ENCODE measurements at places on chromosomes 11 and 22. TPM values are rescaled to one million over a fixed set of nuclear protein-coding genes. Genes with fewer than 3 reads are reported as not detected.

Gene HSCB
- 19.3 TPM for total RNA-seq

Gene NCF4
- total RNA-seq: not detected

Gene CSNK2A3
- 1.8 TPM for total RNA-seq

Gene PITPNM1
- total RNA-seq: 10.2 TPM

Gene MISFA
- total RNA-seq: 0.51 TPM

GRCh38 chr22:47194476-47195155 is 432.2 kb downstream of the TBC1D22A start:
- H3K27me3 ChIP-seq: no peaks in the 10 kb centered on the region
- no peaks in the 10 kb centered on the region for H3K36me3 ChIP-seq
- H3K4me3 ChIP-seq: no peak overlapping the region
- H3K4me1 ChIP-seq: no peaks in the 10 kb centered on the region
- no peak overlapping the region for H3K27ac ChIP-seq

- H3K27ac ChIP-seq: no peak overlapping the region
- no peak for DNase-seq
- peaks cover 13% of the 10 kb centered on the region for H3K4me1 ChIP-seq
- H3K36me3 ChIP-seq: peaks cover 45% of the 10 kb centered on the region
- H3K4me3 ChIP-seq: no peak overlapping the region
These were observed 6.8 kb downstream of the CFL1 start for GRCh38 chr11:65851083-65851579.

- H3K36me3 ChIP-seq: no peaks in the 10 kb centered on the region
- no peak for DNase-seq
- no peak overlapping the region for H3K27ac ChIP-seq
- no peak overlapping the region for H3K4me3 ChIP-seq
- no peaks in the 10 kb centered on the region for H3K4me1 ChIP-seq
- no peaks in the 10 kb centered on the region for H3K27me3 ChIP-seq
These were observed 31.4 kb upstream of the ANKK1 start for GRCh38 chr11:113356203-113356602.
